ENCODE measurements at places on chromosomes 5 and 9.
A peak's percentile ranks its signal among the peaks of the same experiment; 100 is the strongest.

DNA sequence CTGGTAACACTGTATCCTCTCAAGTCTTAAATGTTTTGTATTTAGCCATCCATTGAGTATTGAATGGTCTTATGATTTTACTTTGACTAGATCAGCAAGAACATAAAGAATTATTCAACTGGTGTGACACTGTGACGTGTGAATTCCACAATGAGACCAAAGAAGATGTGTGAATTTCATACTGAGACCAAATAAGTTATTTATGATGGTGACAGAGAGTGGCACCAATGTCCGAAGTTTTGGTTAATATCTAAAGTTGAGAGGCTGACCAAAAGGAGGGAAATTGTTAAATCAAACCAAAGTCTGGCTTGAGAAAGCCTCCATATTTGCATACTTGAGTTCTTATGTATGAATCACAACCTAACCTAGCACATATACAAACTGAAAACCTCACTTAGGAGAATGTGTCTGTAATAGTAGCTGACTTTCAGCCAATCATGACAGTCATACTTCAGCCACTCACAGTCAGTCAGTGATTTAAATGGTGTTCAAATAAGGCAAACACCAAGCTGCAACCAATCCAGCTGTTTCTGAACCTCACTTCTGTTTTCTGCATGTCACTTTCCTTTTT, 31.5 kb upstream of the FAM170A start:
- DNase-seq = no peak

GRCh38 chr5:164319161-164319560, 813.7 kb downstream of the MAT2B start:
- DNase-seq = no peak

- no peak for DNase-seq
Measured at GRCh38 chr9:127500399-127500798, 49.1 kb downstream of the LRSAM1 start.

GRCh38 chr5:154475591-154476353, 2.3 kb downstream of the HAND1 start:
- DNase-seq = no peak

GRCh38 chr9:74284581-74285450, 212.3 kb upstream of the RORB start:
- no peak for DNase-seq

- DNase-seq = peak; percentile 33
Measured at GRCh38 chr9:131282688-131283422, 6.5 kb upstream of the FAM78A start.

DNA sequence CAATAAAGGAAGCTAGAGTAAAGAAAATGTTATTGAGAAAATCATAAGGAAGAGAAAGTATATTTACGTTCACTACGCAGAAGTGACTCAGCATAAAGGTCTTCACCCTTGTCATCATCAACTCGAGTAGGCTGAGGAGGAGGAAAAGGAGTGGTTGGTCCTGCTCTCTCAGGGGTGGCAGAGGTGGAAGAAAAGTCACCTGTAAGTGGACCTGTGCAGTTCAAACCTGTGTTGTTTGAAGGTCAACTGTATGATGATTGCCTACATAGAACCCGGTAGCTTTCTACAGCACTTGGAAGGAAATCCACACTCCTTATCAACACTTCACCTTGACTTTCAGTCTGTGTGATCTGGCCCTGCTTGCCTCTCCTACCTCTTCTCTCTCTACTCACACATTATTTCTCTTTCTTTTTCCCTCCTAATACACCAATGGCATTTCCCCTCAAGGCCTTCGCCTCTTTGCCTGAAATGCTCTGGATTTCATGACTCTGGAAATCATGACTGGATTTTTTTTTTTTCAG, 109.3 kb upstream of the CPEB4 start:
- DNase-seq = no peak

DNA sequence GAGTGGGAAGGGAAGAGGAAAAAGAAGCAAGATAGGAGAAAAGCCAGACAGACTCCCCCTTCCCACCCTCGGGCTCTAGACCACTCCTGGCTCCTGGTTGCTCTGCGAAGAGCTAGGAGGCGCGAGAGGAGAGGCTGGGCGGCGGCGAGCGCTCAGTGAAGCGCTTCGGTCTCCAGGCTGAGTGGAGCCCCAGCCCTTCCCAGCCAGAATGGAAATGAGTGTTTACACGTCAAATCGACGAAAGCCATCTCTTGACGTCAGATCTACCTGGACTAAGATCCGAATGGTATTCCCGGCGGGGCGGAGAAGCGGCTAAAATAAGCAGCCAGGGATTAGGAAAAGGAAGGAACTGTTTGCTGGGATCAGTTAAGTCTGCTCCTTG, at the start of gene PCSK1:
PCSK1 (minus strand) TSS at position 183 of the 382 bp plus-strand sequence. CDS start 206 bp downstream, outside the sequence.
- no peak for DNase-seq

DNA sequence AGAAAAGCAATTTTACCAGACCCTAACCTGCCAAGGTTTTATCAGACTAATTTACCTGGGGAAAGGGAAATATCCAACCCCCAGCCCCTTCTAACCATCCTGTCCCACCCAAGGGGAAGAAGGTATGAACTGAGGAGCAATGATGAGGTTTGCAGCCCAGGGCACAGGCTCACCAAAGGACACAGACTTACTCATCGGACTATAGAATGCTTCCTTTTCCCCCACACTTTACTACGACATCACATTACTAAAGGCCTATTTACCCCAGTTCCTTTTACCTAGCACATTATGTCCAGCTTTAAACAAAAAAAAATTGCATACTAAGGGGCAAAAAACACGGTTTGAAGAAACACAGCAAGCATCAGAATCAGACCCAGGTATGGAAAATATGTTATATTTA, 94.1 kb upstream of the FST start:
- no peak for DNase-seq

- no peak for DNase-seq
Measured at GRCh38 chr5:110630350-110630749, 96.1 kb downstream of the TMEM232 start.

DNA sequence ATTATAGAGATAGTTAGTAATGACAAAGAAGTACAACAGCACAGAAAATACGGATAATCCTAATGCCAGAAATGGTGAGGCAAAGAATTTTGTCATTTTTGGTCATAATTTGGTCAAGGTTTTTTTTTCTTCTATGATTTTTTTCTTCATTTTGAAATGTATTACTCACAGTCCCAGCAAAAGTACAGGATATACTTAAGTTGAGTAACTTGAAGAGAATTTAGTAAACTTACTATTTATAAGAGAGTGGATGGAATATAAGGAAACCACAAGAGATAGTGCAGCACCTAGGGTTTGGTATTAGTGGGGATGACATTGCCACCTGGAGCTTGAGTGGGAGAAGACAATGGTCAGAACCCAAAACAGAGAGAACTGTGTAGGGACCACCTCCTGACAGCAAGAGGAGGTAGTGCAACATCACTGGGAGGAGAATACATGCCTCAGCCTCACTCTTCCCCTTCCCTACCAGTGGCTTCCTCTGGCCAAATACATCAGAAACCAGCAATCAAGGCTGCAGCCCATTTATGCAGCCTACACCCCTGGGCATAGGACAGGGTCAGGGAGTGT, 434.5 kb upstream of the TRPC7 start:
- no peak for DNase-seq

DNA sequence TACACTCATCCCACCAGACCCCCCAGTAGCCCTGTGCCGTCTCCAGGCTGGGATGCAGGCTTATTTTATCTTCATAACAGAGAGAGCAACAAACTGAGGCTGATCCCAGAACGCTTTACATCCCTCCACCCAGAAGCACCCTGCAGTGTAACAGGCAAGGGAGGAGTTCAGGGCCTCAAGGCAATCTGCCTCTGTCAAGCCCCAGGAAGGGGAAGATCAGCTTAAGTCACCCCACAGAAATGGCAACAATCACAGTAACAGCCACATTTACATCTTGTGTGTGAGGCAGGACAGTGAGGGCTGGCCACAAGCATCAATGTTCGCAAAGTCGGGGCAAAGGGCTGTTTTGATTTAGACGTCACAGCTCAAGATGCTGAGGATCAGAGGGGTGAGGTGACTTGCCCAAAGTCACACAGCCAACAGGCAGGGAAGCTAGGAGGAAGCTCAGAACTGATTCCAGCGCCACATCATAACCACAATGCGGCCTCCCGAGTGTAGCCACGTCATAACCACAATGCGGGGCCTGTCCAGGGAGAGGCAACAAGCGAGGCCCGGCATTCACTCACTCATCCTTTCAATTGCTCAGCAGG, 14.4 kb downstream of the STK10 start:
- DNase-seq = peak; percentile 77

Data from CD4-positive, alpha-beta T cell treated with Interleukin-6 for 4 hours (primary cell).